ENCODE measurements at places on chromosomes 7 and 10. TPM values are rescaled to one million over a fixed set of nuclear protein-coding genes. Genes with fewer than 3 reads are reported as not detected.

Gene EIF5AL1
- total RNA-seq = 1.3 TPM

Gene INHBA
- 18.2 TPM for total RNA-seq

Gene AGBL3
- 1.00 TPM for total RNA-seq

Gene MKX
- total RNA-seq = 11.6 TPM

Gene ANKRD61
- total RNA-seq = 0.44 TPM

Gene KLHL7
- total RNA-seq = 41.6 TPM

Gene ZDHHC6
- total RNA-seq = 32.4 TPM

Gene TFEC
- total RNA-seq = 0.50 TPM

Gene EPO
- total RNA-seq = not detected

Gene WDFY4
- total RNA-seq = not detected

Gene CAV2
- 112 TPM for total RNA-seq

Gene CH25H
- 0.25 TPM for total RNA-seq

All from uterine smooth muscle cell (primary cell).